Spleen (tissue), 13 donors: ENCODE measurements at places on chromosomes 5 and 9. TPM values are rescaled to one million over a fixed set of nuclear protein-coding genes. Genes with fewer than 3 reads are reported as not detected.

Gene FOXD4L3
- total RNA-seq = 0.39 TPM

DNA sequence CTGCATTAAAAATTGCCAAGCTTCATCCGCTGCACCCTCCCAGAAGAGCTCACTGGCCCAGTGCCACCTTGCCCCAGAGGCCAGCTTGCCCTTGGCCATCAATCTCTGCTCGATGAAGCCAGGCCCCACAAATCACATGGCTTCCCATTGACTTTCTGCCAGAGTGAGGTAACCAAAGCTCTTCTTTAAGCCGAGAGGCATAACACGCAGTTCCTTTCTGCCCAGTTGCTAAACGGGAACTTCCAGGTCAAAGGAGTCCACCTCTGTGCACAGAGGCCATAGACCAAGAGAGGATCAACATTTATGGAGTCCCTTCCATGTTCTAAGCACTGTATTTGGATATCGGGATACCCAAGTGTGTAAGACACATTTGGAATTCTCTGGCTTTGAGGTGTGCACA, 208.8 kb downstream of the KIF4B start:
- H3K4me1 ChIP-seq = no peaks in the 10 kb centered on the region
- no peak for DNase-seq
- H3K27ac ChIP-seq = no peak overlapping the region
- H3K4me3 ChIP-seq = no peak overlapping the region
- H3K27me3 ChIP-seq = no peaks in the 10 kb centered on the region

GRCh38 chr5:82817897-82818676, 259.1 kb downstream of the TMEM167A start:
- no peaks in the 10 kb centered on the region for H3K27me3 ChIP-seq
- no peak overlapping the region for H3K27ac ChIP-seq
- DNase-seq = no peak
- H3K4me1 ChIP-seq = no peaks in the 10 kb centered on the region

Gene ERBIN
- total RNA-seq = 112 TPM

- no peak for DNase-seq
- H3K27ac ChIP-seq = peak overlapping the region; percentile 52
- H3K4me1 ChIP-seq = peaks cover 97% of the 10 kb centered on the region
- H3K36me3 ChIP-seq = no peaks in the 10 kb centered on the region
- H3K4me3 ChIP-seq = peak overlapping the region; percentile 27
These were observed 8.5 kb downstream of the KLF9 start for GRCh38 chr9:70405808-70406433.

DNA sequence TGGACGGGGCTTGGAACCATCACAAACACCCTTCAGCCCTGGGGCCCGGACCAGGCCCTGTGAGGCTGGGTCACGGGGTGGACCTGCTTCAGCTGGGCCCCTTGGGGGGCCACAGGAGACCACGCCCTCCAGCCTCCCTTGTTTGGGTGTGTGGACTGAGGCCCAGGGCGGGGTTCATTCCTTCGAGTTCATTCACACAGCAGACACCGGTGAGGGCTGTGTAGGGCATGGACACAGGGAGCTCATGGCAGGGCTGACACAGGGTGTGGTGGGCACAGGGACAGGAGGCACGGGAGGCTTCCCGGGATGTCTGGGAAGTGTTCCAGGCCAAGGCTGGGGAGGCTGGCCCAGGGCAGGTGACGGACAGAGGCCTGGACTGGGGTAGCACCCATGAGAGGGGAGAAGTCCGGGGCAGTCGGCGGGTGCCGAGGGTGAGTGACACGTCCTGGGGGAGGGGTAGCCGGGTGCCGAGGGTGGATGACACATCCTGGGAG, 8.9 kb downstream of the DNLZ start:
- DNase-seq = no peak
- peak overlapping the region; percentile 11 for H3K27ac ChIP-seq
- H3K4me3 ChIP-seq = no peak overlapping the region
- no peaks in the 10 kb centered on the region for H3K27me3 ChIP-seq

Gene GPR150
- total RNA-seq = 0.83 TPM

Gene EGR1
- 5.7 TPM for total RNA-seq

DNA sequence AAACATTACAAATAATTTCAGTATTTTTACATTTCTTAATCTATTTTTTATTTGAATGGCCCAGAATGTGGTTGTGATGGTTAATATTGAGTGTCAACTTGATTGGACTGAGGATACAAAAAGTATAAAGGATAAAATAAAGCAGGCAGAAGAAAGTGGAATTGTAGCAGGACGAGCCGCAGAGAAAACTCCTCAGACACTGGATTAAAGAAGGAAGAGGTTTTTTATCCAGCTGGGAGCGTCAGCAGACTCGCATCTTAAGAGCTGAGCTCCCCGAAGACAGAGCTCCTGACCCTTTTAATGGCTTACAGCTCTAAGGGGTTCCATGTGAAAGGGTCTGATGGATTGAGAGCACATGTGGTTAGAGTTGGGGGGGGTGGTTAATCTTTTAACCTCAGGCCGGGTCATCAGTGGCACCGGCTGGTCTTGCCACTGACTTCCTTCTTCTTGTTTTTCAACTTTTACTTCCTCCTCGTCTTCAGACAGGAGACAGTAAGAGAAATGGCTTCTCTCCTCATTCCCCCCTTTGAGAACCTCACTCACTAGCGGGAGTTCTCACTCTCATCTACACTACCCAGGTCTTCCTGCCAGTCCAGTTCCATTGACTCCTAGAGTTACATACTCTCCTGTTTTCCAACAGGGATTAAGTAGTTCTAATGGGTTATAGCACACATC, 80.0 kb downstream of the TMEM161B start:
- no peak overlapping the region for H3K27ac ChIP-seq
- H3K27me3 ChIP-seq = no peaks in the 10 kb centered on the region
- peaks cover 3% of the 10 kb centered on the region for H3K36me3 ChIP-seq
- DNase-seq = no peak

DNA sequence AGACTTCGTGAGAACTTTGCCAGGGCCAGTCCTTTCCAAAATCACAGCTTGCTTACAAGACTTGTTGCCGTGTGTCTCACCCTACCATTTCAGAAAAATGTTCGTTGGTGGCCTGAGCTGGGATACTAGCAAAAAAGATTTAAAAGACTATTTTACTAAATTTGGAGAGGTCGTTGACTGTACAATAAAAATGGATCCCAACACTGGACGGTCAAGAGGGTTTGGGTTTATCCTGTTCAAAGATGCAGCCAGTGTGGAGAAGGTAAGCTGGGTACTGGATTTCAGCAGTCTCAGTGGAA, 1.4 kb downstream of the HNRNPAB start:
- H3K4me1 ChIP-seq = peaks cover 46% of the 10 kb centered on the region
- DNase-seq = no peak
- peaks cover 49% of the 10 kb centered on the region for H3K36me3 ChIP-seq
- peak overlapping the region; percentile 97 for H3K27ac ChIP-seq

DNA sequence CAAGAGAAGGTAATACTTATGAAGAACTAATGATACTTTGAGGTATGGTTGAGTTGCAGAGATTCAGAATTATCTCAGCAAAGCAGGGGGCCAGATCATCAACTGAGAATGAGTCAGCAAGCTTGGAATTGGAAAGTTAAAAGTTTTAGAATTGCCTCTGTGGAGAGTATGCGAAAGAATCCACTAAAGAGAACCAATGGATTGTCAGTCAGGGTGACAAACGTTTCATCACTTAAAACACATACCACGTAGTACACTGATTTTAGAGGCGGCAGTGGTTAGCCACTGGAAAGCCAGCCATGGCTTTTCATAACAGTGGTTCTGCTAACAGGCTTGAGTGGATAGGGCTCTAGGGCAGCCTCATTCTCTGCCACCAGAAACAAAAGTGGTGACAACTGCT, 30.7 kb downstream of the AOPEP start:
- H3K27ac ChIP-seq = no peak overlapping the region
- H3K4me3 ChIP-seq = no peak overlapping the region
- no peaks in the 10 kb centered on the region for H3K4me1 ChIP-seq
- DNase-seq = no peak

Gene TAF11L10
- total RNA-seq = not detected

DNA sequence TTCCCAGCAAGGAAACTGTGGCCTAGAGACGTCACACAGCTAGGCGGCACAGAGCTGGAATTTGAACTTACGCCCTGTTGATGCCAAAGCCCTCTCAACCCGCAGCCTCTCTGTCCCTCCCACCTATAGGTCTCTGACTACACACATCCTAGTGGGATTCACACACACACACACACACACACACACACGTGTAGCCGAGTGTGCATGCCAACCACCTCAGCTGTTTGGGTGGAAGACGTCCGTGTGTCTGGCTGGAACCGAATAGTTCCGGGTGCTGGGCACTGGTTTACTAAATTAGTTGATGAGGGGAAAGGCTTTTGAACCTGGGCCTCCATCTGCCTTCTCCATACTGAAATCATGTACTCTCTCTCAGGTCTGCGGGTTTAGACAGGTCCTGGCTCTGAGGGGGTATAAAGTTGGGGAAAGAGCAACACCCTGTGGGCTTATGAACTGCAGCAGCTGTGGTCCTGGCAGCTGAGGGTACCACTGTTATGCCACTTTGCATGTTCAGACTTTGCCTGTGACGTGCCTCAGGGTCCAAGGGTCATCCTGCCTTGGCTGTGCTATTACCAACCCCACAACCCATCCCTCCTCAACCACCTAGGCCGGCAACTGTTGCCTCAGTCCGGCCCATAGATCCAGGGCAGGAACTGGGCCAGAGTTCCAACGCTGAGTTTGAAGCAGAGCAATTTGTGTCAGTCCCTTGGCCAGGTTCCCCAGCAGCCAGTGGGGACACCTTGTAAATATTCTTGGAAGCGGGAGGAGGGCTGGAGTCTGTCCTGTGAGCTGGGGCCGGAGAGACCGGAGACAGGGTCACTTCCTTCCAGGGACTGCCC, 50.5 kb downstream of the PSD2 start:
- no peak overlapping the region for H3K27ac ChIP-seq
- no peak overlapping the region for H3K4me3 ChIP-seq
- no peaks in the 10 kb centered on the region for H3K36me3 ChIP-seq
- H3K27me3 ChIP-seq = no peaks in the 10 kb centered on the region
- H3K4me1 ChIP-seq = peaks cover 52% of the 10 kb centered on the region
- DNase-seq = peak; percentile 69

GRCh38 chr9:133948131-133948530, 44.0 kb downstream of the VAV2 start:
- peaks cover 40% of the 10 kb centered on the region for H3K4me1 ChIP-seq
- H3K27me3 ChIP-seq = no peaks in the 10 kb centered on the region
- DNase-seq = peak; percentile 65
- H3K4me3 ChIP-seq = no peak overlapping the region
- H3K27ac ChIP-seq = no peak overlapping the region

- H3K27ac ChIP-seq = no peak overlapping the region
- no peaks in the 10 kb centered on the region for H3K27me3 ChIP-seq
- H3K4me3 ChIP-seq = no peak overlapping the region
- DNase-seq = no peak
- no peaks in the 10 kb centered on the region for H3K4me1 ChIP-seq
- H3K36me3 ChIP-seq = no peaks in the 10 kb centered on the region
These were observed 69.2 kb upstream of the SH3GL2 start for GRCh38 chr9:17509701-17510100.

DNA sequence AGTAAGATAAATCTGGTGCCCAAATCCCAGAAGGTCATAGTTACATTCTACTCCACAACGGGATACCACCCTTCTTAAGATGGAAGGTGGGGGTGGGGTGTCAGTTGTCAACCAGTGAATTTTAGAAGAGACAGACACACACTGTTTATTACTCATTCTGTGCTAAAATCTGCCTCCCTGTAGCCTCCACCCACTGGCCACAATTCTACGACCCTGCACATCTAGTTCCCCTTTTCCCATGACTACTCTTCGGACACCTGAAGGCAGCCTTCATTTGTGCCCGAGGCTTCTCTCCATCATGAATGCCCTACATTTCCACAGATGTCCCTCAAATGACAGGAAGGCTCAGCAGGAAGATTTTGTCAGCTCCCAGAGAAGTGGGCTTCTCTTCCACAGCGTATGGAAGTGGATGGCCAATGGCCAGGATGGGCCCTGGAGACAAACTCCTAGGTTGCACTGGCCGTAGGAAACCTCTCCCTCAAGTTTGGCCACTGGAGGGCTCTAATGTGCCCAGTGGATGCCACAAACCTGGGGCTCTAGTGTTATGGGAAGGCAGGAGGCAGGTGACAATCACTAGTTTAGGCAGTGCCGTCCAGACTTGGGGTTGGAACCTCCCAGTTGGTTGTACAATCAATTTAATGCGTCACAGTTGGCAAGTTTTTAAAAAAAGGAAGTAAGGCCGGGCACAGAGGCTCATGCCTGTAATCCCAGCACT, 46.6 kb downstream of the PTPN3 start:
- DNase-seq = no peak
- H3K27ac ChIP-seq = no peak overlapping the region
- H3K4me1 ChIP-seq = no peaks in the 10 kb centered on the region
- no peak overlapping the region for H3K4me3 ChIP-seq
- H3K36me3 ChIP-seq = no peaks in the 10 kb centered on the region

Gene OR1J4
- total RNA-seq = not detected

DNA sequence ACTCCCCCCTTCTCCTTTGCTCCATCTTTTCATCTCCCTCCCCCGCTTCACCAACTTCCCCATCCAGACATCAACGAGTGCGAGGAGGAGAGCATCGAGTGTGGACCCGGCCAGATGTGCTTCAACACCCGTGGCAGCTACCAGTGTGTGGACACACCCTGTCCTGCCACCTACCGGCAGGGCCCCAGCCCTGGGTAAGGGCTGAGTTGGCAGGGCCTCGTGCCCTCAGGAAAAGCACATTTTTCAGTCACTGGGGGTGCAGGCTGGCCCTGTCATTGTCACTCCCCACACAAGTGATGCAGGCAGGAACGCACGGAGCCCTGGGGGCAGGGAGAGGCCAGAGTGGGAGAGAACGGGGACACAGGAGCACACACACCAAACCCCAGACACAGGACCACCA, 12.4 kb upstream of the ASS1 start:
- H3K4me3 ChIP-seq = no peak overlapping the region
- H3K4me1 ChIP-seq = peaks cover 25% of the 10 kb centered on the region
- H3K27me3 ChIP-seq = peaks cover 67% of the 10 kb centered on the region

DNA sequence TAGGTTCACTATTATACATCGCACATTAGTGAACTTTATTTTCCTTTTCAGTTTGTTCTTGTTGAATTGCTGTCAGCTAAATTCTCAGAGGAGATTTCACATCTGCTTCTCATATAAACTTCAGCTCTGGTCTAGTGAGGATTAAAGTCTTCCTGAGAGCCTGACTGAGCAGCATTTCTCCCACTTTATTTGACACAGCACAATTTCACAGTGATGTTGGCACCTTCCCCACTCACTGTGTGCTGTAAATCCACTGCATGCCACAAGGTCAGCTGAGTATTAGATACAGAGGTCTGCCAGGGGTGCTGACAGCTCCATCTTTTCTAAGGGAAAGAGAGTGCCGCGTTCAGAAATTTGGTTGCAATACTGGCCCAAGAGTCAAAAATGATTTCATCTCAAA, 567.4 kb downstream of the PRR16 start:
- H3K4me1 ChIP-seq = no peaks in the 10 kb centered on the region
- H3K27me3 ChIP-seq = no peaks in the 10 kb centered on the region
- no peak overlapping the region for H3K27ac ChIP-seq
- H3K4me3 ChIP-seq = no peak overlapping the region
- no peak for DNase-seq

Gene SLC46A2
- 0.88 TPM for total RNA-seq

GRCh38 chr9:101372327-101373118, 12.3 kb downstream of the BAAT start:
- no peaks in the 10 kb centered on the region for H3K36me3 ChIP-seq
- H3K4me3 ChIP-seq = no peak overlapping the region
- H3K4me1 ChIP-seq = no peaks in the 10 kb centered on the region
- no peak for DNase-seq
